Nucleus accumbens (tissue), 56 donors: ENCODE measurements at places on chromosomes 3 and 15.

DNA sequence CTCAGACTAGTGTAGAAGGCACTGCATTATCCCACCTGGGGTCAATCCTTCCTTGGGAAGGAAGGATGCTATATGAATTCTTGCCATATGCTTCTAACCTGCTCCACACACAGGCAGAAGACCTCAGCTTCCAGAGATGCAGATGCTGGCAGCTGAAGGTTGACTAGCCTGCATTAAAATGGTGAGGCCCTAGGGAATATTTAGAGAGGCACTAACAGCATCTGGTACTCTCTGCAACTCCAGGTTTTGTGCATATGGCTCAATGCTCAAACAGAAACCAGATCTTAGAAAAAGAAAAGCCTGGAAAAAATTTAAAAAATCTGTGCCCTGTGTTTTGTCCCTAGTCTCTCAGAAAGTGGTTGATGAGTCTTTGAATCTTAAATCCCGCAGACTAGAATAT is 56.0 kb upstream of the MYRIP start:
- no peak for DNase-seq

DNA sequence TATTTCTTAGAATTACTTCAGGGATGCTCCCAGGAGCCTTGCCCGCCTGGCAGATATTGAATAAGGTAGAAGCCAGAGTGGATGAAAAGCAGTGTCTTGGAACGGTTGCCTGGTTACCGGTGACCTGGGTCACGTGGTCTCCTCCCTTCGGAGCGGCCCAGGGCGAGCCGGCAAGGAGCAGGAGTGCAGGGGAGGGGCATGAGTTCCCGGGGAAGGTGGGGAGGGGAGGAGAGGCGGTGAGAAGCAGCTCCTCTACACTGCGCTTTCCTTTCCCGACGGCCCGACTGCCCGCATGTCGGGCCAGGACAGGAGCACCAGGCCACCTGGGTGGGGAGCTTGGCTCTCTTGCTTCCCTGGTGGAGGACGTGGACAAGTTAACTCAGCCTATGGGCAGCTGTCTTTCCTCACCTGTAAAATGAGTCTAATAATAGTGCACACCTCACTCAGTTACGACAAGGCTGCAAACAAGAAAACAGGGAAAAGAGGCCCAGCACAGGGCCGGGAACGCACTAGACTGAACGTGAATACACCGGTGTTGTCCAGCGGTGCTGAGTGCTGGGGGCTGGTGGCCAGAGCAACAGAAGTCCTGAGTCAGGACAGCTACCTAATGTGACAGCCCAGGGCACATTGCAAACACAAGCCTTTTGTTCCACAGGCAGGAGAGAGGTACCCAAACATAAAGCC is 198.3 kb downstream of the ADAMTS9 start:
- no peak for DNase-seq

DNA sequence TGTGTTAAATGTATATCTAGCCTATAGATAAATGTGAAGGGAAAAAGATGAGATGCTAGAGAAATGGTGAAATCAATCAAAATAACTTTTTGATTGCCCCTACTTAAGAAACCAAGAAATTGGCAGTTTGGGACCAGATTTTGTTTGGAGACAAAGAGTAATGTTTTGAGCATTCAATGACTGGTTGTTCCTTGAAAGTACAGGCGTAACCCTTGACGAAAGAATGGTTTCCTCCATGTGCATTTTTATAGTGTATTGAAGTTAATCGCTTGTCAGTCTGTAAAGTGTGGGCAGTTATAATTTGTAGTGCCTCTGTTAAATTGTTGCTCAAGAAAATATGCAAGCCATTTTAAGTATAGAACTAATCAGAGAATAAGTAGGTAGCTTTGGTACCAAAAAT is 1.2 kb downstream of the KIF23 start:
- DNase-seq = no peak

DNA sequence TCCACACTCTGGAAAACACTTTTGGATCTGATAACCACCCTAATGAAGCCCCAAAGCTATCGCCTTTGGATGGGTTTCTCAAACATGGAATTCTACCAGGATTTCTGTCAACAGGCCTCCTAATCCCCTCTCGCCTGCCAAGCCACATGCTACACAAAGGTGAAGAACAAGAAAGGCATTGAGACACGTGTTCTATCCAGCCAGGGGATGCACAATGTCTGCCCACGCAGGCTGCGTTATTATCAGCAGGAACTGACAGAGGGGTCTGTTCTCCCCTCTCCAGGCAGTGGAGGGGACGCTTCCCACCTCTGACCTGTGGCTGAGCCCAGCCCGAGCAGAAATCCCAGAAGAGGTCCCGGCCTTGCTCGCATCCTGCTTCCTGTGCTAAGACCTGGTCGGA is 45.4 kb upstream of the THBS1 start:
- no peak for DNase-seq

GRCh38 chr15:48592933-48593332 is 52.6 kb downstream of the FBN1 start:
- no peak for DNase-seq

DNA sequence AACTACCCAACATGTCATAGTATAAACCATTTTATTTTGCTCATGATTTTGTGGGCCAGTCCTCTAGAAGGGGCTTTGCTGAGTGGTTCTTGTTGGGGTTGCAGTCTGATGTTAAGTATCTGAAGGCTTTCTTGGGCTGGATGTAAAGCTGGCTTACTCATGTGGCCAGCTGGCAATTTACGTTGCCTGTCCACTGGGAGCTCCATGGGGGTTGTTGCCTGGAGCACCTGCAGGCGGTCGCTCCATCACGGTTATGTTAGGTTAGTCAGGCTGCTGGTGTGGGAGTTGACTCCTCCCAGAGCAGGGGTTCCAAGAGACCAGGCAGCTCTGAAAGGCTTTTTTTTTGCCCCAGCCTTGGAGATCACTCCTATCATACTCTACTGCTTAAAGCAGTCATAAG is 98.1 kb downstream of the NR1D2 start:
- no peak for DNase-seq

DNA sequence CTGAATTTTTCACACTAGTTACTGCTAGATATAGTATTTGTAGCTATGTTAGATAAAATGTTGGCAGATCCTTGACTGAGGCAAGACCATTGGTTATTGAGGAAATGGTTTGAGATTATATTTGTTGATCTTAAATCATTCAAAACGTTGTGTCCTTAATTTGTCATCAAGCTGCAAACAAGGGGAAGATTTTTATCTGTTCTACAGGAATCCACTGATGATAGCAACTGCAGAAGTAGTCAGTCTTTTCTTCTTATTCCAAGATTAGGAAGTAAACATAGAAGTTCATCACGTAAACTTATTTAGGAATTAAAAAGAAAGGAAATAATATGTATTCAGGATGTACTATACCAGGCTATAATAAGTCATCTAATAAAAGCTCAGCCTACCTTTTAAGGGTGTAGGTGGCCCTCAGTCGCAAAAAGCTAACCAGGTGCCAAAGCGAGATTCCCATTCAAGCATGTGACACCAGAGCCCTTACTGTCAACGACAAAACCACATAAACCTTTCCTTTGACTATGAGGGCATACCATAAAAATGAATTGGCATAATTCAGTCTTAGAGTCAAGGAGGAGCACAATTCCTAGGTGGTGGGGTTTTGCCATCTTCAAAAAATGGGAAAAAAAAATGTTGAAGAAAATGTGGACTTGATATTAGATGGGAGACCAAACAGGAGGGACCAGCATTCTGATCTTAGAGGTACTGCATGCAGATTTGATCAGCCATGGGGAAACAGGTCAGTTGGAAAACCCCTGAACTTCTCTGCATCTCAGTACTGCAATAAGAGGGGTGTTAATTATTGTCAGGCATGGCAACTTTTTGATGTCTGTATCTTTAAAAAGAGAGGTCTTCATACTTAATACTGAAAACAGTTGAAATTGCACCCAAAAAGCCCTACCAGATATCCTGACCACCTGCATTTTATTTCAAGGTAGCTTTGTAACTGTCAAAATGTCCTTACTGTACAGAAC is 212.5 kb upstream of the UBE2E1 start:
- no peak for DNase-seq

DNA sequence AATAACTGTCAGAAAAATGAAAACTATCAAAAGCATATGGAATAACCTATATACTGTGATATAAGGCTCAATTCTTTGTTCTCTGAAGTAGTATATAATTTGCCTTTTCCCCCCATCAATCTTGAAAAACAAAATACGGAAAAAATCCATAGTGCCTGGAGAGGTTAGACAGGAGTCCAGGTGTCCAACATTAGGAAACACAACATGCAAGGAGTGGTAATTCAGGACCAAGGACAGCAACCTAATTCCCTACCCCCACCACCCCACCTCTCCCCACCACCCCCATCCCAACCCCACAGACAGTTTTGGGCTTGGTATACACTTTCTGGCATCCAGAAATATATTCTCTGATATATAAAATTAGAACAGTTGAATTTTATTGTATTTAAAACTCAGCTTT is 55.1 kb upstream of the SLC25A26 start:
- no peak for DNase-seq

- no peak for DNase-seq
These were observed 30.0 kb downstream of the CHST14 start for GRCh38 chr15:40500568-40501330.

- peak; percentile 71 for DNase-seq
These were observed 30.5 kb upstream of the SRGAP3 start for GRCh38 chr3:9279966-9280365.

DNA sequence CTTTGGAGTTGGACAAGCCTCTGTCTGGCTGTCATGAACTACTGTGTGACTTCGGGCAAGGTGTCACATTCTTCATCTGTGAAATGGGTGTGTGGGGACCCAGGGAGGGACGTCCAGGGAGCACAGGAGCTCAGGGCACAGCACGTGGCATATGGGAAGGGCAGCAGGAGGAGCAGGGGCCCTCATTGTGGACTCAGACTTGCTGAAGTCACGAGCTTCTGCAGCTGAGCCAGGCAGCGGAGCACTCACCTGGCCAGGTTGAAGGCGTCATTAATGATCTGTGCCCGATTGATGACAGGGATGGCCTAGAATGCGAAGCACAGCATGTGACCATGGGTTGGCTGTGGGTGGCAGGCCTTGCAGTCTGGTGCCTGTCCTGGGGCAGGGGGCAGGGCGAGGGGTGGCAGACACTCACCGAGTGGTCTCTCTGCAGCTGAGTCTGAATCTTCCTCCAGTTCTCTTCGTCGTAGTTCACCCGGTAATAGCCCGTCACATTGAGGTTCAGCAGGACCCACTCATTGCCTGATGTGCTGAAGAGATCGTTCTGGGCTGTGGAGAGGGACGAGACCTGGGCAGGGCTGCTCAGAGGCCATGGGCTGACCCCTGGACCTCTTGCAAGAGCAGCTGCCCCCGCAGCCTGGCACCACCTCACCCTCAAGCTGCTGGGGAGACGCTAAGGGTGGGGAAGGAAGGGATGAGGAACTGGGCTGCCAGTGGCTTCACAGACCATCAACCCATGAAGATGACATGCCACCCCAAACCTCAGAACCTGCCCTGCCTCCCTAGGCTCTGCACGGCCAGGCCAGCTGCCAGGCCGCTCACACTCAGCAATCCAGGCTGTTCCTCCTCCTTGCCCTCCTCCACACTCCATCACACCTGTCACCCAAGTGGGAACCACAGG is 15.4 kb downstream of the ANPEP start:
- DNase-seq = no peak

GRCh38 chr15:77808075-77808474 is 175.4 kb upstream of the LINGO1 start:
- DNase-seq = no peak

GRCh38 chr3:28039234-28039633 is 202.2 kb upstream of the CMC1 start:
- no peak for DNase-seq

GRCh38 chr15:79804838-79805237 is 92.0 kb downstream of the MTHFS start:
- DNase-seq = no peak

- DNase-seq = no peak
These were observed 135.1 kb upstream of the RASGRP1 start for GRCh38 chr15:38699633-38700230.

DNA sequence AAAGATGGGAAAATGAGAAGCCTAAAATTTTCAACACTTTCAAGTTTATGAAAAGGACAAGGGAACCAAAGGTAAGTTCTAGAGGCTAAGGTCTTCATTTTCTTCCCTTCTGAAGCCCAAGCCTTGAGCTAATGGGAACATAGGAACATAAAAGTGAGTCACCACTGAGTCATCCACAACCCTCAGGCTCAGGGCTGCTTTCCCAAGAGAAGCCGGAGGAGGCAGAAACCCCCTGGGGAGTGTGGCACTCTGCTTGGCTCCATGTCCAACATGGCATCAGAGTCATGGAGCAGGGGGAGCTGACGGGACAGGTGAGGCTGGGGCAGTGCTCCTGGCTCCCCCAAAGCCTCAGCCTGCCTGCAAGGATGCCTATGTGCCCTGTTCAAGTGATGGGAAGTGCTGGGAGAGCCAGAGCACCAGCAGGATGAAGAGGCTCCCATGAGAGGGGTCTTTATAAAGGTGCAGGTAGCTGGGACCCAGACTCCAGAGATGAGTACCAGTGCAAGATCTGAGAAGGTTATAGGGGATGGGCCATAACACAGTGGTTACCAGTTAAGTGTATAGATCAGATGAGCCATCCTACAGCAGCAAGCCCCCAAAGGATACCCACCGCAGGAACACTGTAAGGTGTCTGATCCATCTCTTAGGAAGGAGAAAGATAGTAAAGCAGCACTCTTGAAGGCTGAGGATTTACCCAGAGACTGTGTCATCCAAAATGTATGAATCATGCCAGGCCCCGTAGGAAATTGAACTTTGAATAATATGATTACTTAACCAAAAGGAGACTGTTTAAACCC is 31.8 kb upstream of the RYR3 start:
- DNase-seq = no peak

GRCh38 chr3:102206511-102207031 is 228.2 kb upstream of the ZPLD1 start:
- DNase-seq = no peak

DNA sequence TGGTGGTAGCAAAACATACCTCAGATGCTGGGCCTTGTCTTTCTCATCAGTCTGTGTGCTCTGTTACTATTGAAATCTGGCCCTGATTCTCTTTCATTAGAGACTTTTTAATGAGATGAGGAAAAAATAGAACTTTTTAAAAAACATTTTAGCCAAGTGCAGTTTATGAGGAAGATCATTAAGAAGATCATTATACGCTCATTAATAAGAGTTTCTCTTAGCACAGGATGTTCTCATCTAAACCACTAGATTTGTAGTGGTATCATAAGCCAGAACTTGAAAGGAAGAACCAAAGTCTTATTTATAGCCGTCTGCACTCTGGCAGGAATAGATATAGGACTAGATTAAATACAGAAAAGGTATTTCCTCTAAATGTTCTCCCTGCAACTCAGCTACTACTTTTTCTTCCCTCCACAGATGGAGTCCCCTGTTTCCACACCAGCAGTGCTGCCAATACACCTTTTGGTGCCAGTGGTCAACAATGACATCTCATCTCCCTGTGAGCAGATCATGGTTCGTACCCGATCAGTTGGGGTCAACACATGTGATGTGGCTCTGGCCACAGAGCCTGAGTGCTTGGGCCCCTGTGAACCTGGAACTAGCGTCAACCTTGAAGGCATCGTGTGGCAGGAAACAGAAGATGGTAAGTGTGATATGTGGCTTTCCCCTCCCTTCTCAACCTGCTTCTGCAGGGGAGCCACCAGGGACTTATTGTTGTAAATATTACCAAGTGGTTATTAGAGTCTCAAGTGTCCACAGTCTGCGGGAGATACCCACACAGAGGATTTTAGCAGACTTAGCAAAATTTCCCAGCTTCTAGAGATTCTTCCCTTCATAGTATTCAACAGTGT is 152.8 kb downstream of the RBPMS2 start:
- DNase-seq = no peak
